Naive thymus-derived CD4-positive, alpha-beta T cell (primary cell): ENCODE measurements at places on chromosomes 5 and 9. TPM values are rescaled to one million over a fixed set of nuclear protein-coding genes. Genes with fewer than 3 reads are reported as not detected.

- DNase-seq, result no peak
- no peak overlapping the region for H3K4me3 ChIP-seq
- H3K36me3 ChIP-seq, result no peaks in the 10 kb centered on the region
Measured at GRCh38 chr5:174222891-174223290, 177.4 kb downstream of the NSG2 start.

DNA sequence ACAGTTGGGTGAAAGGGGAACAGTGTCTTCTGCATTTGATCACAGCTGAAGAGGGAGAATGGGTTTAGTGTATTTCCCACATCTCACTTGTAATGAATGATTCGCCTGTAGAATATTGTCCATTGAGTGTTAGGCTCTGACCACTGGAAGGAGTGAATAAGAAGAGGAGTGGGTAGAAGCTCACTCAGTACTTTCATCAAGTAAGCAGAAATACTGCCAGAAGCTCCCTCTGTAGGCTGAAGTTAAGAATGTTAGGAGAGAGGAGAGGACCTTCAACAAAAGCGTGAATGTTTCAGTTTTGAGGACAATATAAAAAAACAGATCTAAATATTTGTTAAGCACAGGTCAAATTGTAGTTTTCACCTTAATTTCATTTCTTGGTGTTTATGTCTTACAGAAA lies 27.5 kb downstream of the FSD1L start:
- no peaks in the 10 kb centered on the region for H3K36me3 ChIP-seq
- no peak overlapping the region for H3K27ac ChIP-seq
- no peak overlapping the region for H3K4me3 ChIP-seq
- no peak for DNase-seq
- H3K27me3 ChIP-seq, result no peaks in the 10 kb centered on the region

MYMK gene
- not detected in 2 replicates for total RNA-seq

PCDHGB7 gene
- total RNA-seq, result 0.20 TPM in 1 of 2 replicates, not detected in the other

GPX8 gene
- not detected for total RNA-seq
